ENCODE measurements at places on chromosomes 5 and 9.

- DNase-seq = no peak
Observed at GRCh38 chr9:124373386-124373785, 41.9 kb downstream of the PSMB7 start.

DNA sequence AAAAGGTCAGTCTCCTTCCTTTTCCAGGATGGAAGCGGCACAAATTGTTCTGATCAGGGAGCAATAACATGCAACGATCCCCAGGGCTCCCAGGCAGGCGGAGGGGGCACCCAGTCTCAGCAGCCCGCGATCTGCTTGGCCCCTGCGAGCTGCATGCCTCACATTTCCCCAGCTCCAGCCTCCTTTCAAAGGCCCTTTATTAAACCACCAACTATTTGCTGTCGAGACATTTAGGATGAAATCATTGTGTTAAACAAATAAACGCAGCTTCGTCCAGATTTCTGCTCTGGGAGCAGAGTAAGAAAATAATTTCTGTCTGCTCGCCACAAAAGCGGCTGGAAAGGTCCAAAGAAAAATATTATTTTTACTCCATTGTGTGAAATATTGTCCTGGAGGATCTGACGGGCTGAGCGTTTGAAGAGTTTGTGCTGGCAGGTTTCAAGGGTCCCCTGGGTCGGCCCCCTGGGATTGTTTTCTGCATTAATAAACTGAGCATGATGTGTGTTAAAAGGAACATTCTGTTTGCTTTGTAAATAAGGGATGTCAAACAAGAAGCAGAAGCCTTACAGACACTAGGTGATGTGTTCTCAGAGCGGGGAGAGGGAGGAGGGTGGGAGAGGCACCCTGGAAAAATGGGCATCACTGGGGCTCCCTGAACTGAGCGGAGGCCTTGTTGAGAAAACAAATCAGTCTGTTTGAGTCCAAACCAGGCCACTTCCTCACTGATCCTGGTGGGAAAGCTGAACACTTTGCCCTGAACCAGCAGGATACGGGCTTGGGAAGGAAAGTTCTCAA is 110.1 kb downstream of the FOXD1 start:
- no peak for DNase-seq

GRCh38 chr5:172827841-172828240 is 6.2 kb upstream of the ERGIC1 start:
- DNase-seq = no peak

GRCh38 chr9:120755810-120756434 is 37.3 kb downstream of the FBXW2 start:
- peak; percentile 57 for DNase-seq

- DNase-seq = no peak
Observed at GRCh38 chr5:124207118-124207517, 539.3 kb downstream of the ZNF608 start.

DNA sequence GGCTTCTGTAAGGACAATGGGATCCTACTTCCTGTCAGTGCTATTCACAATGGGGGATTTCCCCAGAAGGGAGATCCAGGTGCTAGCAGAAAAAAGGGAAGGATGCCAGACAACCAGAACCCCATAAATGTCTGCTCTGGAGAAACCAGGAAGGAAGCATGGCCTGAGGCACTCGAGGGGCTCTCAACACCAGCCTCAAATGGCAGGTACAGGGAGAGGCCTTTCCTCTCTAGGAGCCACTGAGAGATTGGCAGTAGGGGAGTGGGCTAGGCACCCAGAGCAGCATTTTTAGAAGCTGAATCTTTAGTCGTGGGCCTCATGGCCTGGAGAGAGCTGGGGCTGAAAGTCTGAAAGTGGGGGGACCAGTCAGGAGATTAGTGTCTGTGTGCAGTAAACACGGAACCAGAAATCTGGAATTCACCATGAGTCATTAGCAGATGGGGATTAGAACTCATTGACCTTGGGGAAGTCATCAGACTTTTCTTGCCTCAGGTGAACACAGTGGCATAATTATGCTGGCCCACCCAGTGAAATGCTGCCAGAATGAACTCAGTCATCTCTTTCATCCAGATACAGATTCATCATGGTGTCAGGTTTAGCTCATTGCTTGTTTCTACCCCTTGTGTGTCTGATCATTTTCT is 28.3 kb downstream of the ARHGEF28 start:
- DNase-seq = no peak

DNA sequence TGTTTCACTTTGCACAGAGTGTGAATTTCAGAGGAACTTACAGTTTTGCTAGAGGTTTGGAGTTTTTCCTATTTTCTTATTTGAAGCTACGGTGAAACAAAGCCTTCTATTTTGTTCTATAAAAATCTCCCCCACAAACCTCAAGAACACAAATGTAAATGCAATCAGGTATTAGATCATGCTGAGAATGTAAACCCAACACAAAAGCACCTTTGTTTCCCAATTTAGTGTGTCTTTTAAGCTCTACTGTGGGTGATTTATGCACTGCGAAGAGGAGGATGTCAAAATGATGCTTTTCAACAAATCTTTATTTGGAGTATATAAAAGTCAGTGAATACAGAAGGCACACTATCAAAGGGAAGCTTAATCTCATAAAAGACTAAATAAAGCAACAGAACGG is 4.3 kb upstream of the DRD1 start:
- DNase-seq = no peak

- no peak for DNase-seq
Observed at GRCh38 chr5:149268928-149269557, 2.6 kb upstream of the AFAP1L1 start.

DNA sequence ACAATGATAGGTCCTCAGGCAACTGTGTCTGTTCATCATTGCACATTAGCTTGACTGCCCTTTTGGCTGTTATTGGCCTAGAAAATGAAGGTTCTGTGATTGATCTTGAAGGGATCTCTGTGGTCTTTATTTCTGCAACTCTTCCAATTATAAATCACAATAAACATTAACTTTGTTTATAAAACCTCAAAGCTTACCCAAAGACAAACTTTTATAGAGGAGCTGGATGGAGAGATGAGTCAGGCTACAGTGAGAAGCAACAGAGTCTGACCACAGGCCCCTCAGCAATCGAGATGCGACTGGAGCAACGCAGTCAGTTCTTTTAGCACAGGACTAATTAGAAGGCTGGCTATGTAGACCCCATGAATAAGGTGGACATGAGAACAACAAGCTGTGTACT is 5.3 kb downstream of the MACROH2A1 start:
- DNase-seq = no peak

DNA sequence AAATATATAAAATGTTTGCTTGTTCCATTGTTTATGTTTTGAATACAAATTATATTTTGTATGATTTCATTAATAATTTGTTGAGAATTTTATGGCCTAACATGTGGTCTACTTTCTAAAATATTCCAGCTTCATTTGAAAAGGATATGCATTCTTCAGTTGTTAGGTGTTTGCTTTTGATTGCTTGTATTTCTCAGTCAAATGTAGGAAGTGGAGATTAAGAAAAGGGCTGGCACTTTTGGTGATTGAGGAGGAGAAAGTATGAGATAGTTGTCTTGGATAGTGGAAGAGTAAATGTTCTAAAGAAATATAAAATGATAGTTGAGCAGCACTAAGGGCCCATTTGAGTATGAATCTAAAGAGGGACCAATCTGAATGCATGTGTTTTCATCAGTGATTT is 23.1 kb downstream of the JAK2 start:
- no peak for DNase-seq

- no peak for DNase-seq
Observed at GRCh38 chr5:4275232-4275631, 679.6 kb downstream of the IRX1 start.

GRCh38 chr9:126116351-126117157 is 210.1 kb upstream of the MVB12B start:
- no peak for DNase-seq

- DNase-seq = no peak
Observed at GRCh38 chr5:989961-990530, 18.6 kb upstream of the NKD2 start.

DNA sequence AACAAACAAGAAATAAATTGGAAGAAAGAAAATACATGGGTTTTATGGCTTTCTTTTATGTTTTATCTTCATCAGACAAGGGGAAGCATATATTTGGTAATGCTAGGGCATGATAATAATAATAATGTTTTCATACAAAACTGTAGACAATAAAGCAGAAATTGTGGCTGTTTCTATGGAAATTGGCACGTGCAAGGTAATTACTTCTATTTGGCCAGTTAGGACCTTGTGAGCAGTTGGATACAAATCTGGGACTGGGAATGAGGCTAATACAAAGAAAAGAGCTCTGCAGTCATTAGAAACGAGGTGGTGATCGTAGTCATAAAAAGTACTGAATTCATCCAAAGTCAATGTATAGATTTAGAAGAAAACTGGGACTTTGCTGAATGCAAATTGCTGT is 233.6 kb downstream of the EFNA5 start:
- DNase-seq = no peak

GRCh38 chr9:113355040-113355596 is 5.8 kb downstream of the BSPRY start:
- no peak for DNase-seq

- no peak for DNase-seq
Observed at GRCh38 chr9:132069046-132069898, 10.4 kb downstream of the MED27 start.

- no peak for DNase-seq
Observed at GRCh38 chr9:127389381-127390247, 7.4 kb upstream of the SLC2A8 start.

GRCh38 chr5:174531782-174532191 is 192.6 kb upstream of the MSX2 start:
- no peak for DNase-seq

GRCh38 chr5:64505769-64506566 is at the start of gene RGS7BP:
Gene RGS7BP, plus strand, starts transcription at chr5:64506015. Its CDS starts 610 bp downstream, at chr5:64506625.
- DNase-seq = no peak

GRCh38 chr9:318646-319045 is 104.0 kb downstream of the DOCK8 start:
- no peak for DNase-seq

DNA sequence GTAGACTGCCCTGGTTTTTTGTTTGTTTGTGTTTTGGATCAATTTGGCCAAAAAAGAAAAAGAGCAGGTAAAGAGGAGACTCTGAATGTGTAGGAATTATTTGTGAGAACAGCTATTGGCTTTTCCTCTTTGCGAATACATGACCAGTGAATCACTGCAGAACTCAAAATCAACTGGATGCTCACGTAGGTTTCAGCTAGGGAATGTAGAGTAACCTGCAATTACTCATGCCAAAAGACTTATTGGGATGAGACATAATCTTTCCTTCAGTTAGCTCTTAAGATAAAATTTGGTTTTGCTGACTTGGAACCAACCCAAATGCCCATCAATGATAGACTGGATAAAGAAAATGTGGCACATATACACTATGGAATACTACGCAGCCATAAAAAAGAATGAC is 348.0 kb downstream of the NPR3 start:
- DNase-seq = no peak

DNA sequence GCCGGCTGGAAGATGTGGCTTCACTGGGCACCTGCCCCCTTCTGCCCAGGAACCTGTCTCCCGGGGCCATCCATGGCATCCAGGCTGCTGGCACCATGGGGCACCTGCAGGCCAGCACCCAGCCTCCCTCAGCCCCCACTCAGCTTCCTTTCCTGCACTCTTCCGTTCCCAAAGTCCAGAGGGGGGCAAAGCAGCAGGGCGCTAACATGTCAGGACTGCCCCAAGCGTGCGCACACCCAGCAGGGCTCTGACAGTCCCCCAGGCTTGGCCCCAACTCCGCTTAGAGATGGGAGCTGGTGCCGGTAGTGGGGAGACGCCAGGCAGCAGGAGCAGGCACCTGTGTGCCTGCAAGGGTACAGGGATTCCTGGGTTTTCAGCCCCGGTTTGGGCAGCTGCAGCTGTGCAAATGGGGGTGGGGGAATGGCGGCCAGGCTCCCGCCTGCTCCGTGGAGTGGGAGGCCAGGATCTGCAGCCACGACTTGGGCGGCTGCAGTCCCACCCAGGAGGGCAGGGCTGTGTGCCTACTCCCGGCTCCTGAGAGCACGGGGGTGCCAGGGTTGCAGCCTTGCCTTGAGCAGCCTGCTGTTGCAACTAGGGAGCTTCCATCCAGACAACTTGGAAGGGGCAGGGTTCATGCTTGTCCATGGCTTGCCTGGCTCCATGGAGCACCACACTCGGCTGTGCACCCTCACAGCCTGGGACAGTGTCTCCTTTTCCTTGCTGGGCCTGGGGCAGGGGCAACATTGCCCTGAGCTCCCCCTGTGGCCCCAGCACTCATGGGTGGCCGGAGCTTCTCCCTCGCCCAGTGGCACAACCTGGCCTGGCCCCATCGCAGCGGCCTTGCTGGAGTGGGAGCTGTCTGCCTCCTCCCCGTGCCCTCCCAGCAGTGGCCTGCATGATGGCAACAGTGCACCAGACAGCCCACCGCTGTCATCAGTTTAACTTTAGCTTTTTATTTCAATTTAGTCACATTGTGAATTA is 561.1 kb downstream of the MTRR start:
- DNase-seq = no peak

- DNase-seq = no peak
Observed at GRCh38 chr5:149134778-149135500, 6.4 kb upstream of the ABLIM3 start.

DNA sequence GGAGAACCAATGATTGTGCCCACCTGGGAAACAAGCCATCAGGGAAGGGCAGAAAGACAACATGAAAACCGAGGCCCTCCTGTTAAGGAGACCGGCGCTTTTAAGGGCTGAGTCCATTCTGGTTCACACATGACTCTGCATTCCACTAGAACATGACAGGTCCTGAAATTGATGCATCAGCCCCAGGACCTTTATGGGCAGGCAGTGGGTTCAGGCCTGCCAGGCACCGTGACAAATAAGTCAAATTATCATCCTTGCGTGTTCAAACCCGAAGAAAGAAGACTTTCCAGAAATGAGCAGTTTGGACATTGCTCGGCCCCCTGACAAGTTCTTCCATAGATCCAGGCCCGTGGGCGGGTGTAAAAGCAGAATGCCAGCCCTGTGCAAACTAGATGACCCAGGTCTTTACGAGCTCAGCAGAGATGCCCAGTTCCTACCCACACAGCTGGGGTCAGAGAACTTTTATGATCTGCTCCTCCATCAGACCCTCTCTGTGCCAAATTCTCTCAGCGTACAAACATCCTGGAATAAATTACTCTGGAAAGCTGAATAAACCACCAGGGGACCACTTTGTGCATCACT is 295.5 kb upstream of the WWC1 start:
- no peak for DNase-seq

GRCh38 chr5:96972599-96973334 is 36.9 kb downstream of the LNPEP start:
- DNase-seq = no peak

DNA sequence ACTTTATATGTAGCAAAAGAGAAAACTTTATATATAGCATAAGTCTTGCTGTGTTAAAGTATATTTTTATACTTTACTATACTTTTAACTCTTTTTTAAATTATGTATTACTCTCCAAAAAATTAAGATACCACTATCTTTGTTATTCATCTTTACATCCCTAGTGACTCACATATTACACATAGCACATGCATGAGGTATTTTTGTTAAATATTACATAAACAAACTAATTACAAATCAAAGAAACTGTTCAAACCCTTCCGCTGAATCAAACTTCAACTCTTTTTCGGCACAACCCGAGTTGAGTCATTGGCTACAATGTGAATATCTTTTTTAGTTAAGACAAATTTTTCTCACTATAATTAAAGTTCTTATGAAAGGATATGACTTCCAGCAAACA is 32.1 kb downstream of the NADK2 start:
- DNase-seq = no peak
